ENCODE measurements at places on chromosomes 7 and 10.

DNA sequence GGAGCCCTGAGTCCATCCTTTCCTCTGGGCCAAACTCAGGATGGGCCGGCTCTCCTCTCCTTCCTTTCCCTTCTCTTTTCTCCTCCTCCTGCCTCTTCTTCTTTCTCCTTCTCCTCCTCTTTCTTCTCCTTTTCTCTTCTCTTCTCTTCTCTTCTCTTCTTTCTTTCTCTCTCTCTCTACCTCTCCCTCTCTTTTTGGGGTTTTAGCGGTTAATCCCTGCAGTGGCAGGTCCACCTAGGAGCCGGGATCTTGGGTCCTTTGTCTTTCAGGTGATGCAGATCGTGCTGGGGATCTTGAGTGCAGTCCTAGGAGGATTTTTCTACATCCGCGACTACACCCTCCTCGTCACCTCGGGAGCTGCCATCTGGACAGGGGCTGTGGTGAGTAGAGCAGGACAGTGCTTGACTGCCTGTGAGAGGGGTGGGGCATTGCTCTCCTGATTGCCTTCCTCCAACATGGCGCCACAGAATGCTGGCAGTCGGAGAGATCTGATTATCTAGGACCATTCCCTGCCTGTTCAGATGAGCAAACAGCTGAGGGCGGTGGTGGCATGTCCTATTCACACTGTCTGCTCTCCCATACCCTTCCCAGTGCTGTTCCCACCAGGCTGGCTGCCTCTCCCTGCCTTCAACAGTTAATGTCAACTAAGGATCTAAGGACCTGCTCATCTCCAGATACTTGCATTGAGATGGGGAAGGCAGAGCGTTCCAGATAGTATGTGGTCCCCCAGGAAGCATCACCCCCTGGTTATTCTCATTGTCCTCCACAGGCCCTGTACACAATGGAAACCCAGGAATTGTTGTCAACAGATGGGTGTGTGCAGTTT, 1.6 kb downstream of the TMEM176A start:
- no peak for DNase-seq

- no peak for DNase-seq
These were observed 47.8 kb upstream of the TMEM243 start for GRCh38 chr7:87267239-87267900.

DNA sequence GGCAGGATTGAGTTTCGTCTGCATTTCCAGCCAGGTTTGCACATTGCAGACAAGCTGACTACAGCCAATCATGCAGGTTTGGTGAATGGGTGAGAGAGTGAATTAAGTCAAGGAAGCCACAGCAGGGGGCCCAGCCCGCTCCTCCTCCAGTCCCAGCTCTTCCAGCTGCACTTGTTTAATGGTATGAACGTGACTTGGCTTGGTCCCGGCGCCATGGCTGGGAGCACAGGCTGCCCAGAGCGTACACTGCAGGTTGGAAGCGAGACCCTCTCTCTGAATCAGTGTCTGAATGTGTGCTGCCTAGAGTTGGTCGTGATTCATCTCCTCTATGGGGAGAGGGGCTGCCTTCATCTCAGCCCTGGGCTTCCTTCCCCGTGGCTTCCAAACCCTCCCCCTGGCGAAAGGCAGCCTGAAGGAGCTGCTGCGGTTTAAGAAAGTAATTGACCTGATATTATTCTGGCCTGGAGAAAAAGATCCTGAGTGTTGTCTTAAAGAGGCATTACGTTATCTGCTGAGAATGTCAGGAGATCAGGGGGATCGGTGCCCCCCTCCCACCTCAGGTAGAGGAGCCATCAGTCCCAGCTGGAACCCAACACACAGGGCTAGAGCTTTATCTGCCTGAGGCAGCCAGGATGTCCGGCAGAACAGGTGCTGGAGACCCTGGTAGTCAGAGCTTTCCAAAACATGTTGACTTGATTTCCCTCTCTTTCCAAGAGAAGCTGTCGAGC, 132.1 kb downstream of the COL26A1 start:
- DNase-seq, result no peak

GRCh38 chr10:131448171-131448570, 136.7 kb upstream of the TCERG1L start:
- DNase-seq, result no peak

DNA sequence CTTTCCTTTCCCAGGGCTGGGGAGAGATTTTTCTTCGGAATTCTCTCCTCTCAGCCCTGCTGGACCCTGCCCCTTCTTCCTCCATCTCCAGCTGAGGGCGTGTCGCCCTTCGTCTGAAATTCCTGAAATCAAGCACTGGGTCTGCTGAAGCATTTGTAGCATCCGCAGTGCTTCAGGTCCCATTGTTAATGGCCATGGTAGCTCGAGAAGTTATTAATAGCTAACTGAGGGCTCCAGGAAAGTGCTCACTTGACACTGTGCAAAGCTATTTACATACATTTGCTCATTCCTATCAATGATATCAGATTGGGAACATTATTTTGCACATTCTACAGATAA, 515 bp downstream of the FAM149B1 start:
- DNase-seq, result peak; percentile 52

GRCh38 chr10:58459069-58459468, 53.6 kb upstream of the BICC1 start:
- no peak for DNase-seq

GRCh38 chr7:152894295-152895170, 135.0 kb downstream of the ACTR3B start:
- DNase-seq, result peak; percentile 11

GRCh38 chr7:151665368-151665767, 145.7 kb upstream of the RHEB start:
- DNase-seq, result no peak

DNA sequence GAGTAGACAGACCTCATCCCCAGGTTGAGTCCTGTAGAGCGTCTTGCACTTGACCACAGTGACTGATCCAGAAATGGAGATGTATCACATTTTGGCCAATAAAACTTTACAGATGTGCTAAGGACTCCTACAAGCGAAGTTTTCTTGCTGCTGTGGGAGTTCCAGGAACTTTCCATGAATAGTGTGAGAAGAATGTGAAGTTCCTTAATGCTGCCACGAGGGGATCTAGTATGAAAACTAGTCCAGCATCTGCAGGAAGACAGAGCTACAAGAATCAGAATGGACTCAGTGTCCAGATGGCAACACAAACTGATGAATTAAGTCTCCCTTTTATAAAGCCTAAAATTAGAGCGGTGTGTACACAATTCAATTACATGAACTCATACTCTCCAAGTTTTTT, 14.8 kb upstream of the LSM8 start:
- no peak for DNase-seq

DNA sequence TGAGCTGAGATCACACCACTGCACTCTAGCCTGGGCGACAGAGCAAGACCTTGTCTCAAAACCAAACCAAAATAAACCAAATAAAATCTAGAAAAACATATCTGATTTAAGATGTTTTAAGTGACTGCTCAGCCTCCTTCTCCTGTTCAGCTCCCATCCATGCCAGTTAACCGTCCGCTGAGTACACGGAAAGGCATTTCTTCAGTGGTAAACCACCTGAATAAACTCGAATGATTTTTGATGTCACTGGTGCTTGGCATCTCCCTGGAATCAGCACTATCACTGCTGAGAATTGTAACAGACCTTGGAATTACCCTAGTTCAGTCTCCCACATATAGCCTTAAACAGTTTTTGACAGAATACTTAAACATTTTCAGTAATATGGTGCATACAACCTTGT, 24.1 kb upstream of the NRCAM start:
- DNase-seq, result no peak

- peak; percentile 16 for DNase-seq
These were observed 5.1 kb upstream of the MYL7 start for GRCh38 chr7:44145969-44146911.

- DNase-seq, result no peak
These were observed 33.4 kb upstream of the OPTN start for GRCh38 chr10:13066527-13066926.

- DNase-seq, result no peak
These were observed 110.7 kb downstream of the WDR37 start for GRCh38 chr10:1166828-1167275.

DNA sequence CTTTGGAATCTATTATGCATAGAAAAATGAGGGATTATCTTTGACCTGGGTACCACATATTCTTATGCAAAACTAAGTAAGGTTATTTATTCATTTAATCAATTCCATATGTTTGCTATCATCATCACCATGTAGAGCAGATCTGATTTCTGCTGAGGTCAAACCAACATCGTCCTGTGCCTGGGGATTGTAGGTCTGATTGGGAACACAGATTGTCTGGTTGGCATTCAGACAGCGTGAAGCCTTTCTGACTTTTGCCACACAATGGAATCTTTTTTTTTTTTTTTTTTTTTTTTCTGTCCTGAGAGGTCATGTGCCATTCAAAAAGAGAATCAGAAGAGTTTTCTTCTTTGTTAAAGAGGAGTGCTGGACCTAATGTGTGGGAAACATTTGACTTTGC, 142.9 kb downstream of the RAB11FIP2 start:
- no peak for DNase-seq

- DNase-seq, result peak; percentile 42
These were observed 16.1 kb upstream of the HIBADH start for GRCh38 chr7:27678617-27679260.

- DNase-seq, result no peak
These were observed 63.4 kb downstream of the ABI1 start for GRCh38 chr10:26797340-26797739.

DNA sequence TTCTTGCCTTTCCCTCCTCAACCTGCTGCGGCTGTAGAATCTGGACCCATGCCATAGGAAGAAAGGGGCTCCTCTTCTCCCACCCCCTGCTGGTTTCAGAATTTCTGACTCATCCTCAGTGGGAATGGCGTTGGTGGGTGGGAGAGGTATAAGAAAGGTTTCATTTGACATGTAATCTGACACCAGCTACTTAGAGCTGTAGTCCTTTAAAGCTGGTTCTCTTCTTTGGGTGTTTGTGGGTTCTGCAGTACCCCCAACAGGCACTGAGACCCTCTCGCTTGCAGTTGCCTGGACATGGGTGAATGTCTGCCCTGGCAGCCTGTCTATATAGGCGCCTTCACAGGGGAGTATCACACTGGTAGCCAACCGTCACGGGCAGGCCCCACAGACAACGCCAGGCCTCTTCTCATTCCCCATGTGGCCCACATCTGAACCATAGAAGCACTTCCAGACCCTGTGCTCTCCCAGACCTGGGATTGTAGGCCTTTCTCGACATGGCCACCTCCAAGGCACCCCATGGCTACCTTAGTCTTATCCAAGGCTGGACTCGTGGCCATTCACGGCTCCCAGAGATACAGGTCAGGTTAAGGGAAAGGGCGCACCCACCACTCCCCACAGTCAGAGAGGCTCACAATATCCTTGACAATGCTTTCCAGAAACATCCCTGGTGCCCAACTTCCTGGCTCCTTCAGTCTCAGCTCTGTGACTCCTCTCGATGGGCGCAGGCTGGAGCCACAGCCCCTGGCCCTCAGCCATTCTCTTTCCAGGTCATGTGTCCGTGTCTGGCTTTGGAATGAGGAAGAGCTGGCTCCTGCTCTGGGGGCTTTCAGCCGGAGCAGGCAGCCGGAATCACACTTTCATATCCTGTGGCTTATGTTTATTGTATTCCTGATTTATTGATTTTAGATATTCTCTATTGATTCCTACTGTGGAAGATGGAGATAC, 17.5 kb downstream of the ZNF862 start:
- DNase-seq, result no peak

DNA sequence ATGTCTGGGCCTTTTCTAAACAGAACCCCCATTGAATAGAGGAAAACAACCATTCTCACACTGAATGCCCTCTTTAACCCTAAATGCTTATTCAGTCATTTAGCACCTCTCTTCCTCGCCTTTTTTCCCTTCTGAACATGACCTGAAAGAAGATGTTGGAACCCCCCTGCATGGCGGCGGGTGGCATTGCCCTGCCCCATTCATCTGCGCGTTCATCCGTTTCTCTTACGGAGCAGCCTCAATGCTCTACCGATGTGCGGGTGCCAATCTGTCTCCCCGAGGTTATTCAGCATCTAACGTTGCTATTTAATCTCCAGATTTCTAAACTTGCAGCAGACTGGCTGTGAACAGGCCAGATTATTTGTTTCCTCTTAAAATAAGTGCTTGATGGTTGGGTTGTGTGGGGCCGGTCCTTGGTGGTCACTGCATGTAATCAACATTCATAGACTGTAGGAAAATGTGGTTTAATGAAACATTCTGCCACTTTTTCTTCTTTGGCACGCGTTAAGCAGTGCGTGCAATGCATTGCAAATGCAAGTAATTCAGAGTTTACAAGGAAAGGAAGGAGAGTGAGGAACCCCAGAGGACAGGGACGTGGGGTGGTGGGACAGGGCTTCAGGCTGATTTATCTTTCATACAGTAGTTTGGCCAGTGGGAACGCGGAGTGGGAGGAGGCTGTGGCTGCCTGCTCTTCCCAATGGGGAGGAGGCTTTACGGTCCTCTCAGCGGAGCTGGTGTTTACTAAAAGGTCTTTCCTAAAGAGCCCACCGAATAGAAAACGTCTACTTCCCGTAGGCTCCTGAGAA, 286.7 kb downstream of the DPP6 start:
- DNase-seq, result no peak

DNA sequence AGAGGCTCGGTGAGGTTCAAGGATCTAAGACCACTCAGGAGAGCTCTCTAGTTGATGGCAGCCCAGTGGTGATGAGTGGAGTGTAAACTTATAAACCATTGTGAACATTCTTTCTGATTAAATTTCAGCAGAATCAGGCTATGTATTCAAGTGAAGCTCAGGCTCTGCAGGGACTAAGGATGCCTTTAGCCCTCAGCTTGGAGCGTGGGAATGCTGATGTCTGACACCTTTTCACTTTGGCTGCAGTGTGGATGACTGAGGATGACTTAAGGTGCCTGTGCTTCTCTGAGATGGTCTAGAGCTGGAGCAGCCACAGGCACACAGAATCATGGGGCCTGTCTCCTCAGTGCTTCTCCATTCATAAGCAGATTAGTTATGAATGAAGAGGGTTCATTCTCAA, 150.4 kb downstream of the SORCS3 start:
- DNase-seq, result no peak

DNA sequence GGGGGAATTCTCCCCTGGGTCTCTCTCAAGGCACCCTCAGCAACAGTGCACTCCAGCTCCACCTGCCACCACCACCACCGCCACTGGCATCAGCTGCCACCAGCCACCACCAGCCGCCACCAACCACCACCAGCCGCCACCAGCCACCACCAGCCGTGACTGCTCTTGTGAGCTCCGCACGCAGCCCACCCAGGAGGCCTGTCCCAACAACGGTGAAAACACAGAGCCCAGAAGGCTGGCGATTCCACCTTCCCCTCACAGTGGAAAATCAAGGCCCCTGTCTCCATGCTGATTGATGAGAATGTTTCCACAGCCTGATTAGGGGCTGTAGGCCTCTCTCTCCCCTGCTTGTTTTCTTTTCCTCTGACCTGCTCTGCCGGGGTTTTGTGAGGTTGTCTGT, 41.1 kb downstream of the COBL start:
- no peak for DNase-seq

DNA sequence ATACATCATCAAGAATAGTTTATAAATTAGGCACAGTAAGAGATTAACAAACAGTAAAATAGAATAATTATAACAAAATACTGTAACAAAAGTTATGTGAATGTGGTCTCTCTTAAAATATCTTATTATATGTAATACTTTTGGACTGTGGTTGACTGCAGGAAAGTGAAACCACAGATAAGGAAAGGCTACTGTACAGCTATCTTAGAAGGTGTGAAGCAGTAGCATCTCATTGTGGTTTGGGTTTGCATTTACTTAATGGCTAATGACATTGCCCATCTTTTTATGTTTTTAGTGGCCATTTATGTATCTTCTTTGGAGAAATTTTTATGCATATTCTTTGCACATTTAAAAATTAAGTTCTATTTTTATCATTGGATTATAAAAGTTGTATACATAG, 296.4 kb upstream of the MAGI2 start:
- DNase-seq, result no peak

GRCh38 chr7:27520815-27521790, 141.6 kb downstream of the HIBADH start:
- DNase-seq, result no peak

All from foreskin melanocyte (primary cell).